SJSA1 (cell line): ENCODE measurements at places on chromosomes 2 and 18. TPM values are rescaled to one million over a fixed set of nuclear protein-coding genes. Genes with fewer than 3 reads are reported as not detected.

NOL4 gene
- not detected in 2 replicates for total RNA-seq

FAM124B gene
- total RNA-seq = not detected in 2 replicates

CRYGB gene
- total RNA-seq = not detected in 2 replicates

STARD6 gene
- 1.2 TPM in 1 of 2 replicates, not detected in the other for total RNA-seq

HOXD12 gene
- 0.13 TPM in 1 of 2 replicates, not detected in the other for total RNA-seq

SLC4A3 gene
- total RNA-seq = 4.0 and 4.1 TPM in 2 replicates

IL37 gene
- total RNA-seq = not detected in 2 replicates

DSG1 gene
- not detected in 2 replicates for total RNA-seq

HSPD1 gene
- 379 and 468 TPM in 2 replicates for total RNA-seq

- H3K4me3 ChIP-seq = no peak overlapping the region
- H3K36me3 ChIP-seq = peaks cover 8% of the 10 kb centered on the region; the same call in 1 of the 2 replicates
- H3K27ac ChIP-seq = no peak overlapping the region
- no peaks in the 10 kb centered on the region for H3K27me3 ChIP-seq
These were observed 3.2 kb upstream of the DDX1 start for GRCh38 chr2:15588329-15588919.

DNA sequence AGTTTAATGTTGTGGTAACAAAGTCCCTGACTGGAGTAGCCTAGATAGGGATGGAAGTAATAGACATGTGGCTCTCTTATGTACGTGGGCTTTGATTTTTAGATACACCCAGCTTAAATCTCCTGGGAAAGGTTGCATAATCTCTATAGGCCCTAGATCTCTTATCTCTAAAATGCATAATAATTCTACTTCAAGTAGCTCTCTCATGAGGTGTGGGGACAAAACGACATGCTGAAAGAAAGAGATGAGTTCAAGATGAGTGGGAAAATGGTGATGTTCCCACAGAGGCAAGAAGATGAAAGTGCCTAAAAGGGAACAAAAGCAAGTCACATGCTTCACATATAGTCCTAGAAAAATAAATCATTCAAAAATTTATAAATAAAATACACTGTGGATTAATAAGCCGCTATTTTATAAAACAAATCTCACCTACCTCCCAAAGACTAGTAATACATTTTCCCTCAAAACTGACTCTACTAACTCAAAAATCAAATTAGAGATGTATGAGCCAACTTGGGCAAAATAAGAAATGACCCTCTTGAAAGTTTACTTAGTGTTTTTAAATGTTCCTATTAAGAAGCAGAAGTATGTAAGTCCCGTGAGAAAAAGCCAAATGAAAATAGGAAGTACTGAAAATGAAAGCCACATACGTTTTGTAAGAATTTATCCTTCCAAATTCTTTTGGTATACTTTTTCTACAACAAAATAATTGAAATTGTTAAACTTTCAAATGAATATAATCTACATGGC, 148.2 kb upstream of the ITGA4 start:
- no peak overlapping the region for H3K27ac ChIP-seq
- no peak for DNase-seq
- H3K36me3 ChIP-seq = no peaks in the 10 kb centered on the region
- no peaks in the 10 kb centered on the region for H3K27me3 ChIP-seq
- H3K4me1 ChIP-seq = peaks cover 20% of the 10 kb centered on the region

DNA sequence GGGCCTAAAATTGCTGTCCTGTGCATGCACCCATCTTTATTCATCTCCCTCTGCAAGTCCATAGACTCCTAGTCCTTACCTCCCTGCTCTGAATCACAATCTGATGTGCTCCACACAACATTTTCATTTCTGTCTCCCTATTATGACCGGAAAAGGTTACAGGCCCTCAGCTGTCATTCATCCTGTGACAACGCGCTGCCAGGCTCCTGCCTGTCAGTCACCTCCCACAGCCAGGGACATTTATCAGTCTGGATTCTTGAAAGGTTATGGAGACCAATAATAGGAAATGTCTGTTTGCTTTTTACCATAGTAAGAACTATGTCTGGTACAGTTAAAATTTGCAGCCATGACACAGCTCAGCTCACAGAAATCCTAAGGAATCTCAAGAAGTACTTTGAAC, 197.1 kb downstream of the RDH14 start:
- no peak overlapping the region for H3K27ac ChIP-seq
- H3K27me3 ChIP-seq = no peaks in the 10 kb centered on the region
- no peaks in the 10 kb centered on the region for H3K36me3 ChIP-seq
- H3K4me3 ChIP-seq = no peak overlapping the region
- peaks cover 10% of the 10 kb centered on the region for H3K4me1 ChIP-seq
- no peak for DNase-seq

DNA sequence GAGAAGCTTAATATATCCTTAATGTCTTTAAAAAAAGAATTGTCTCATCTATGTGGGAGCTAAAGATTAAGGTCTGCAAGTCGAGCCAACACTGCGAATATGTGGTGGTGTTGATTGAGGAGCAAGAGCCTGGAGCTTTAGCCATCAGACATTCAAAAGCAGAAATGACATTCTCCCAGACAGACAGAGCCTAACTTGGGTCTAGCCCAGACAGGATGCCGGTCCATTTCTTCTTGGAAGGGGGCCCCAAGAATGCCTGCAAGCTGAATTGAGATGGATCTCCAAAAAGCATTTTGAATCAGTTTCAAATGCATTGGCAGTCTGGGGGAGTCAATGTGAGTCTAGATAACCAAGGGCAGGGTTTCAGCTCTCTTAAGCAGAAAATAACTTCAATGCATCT, 30.1 kb upstream of the EML4 start:
- no peak overlapping the region for H3K4me3 ChIP-seq
- H3K4me1 ChIP-seq = peaks cover 68% of the 10 kb centered on the region
- DNase-seq = no peak

- H3K4me3 ChIP-seq = no peak overlapping the region
- no peaks in the 10 kb centered on the region for H3K36me3 ChIP-seq
- H3K27me3 ChIP-seq = no peaks in the 10 kb centered on the region
- DNase-seq = no peak
- no peak overlapping the region for H3K27ac ChIP-seq
These were observed 236.3 kb upstream of the ID2 start for GRCh38 chr2:8445580-8445979.

DNA sequence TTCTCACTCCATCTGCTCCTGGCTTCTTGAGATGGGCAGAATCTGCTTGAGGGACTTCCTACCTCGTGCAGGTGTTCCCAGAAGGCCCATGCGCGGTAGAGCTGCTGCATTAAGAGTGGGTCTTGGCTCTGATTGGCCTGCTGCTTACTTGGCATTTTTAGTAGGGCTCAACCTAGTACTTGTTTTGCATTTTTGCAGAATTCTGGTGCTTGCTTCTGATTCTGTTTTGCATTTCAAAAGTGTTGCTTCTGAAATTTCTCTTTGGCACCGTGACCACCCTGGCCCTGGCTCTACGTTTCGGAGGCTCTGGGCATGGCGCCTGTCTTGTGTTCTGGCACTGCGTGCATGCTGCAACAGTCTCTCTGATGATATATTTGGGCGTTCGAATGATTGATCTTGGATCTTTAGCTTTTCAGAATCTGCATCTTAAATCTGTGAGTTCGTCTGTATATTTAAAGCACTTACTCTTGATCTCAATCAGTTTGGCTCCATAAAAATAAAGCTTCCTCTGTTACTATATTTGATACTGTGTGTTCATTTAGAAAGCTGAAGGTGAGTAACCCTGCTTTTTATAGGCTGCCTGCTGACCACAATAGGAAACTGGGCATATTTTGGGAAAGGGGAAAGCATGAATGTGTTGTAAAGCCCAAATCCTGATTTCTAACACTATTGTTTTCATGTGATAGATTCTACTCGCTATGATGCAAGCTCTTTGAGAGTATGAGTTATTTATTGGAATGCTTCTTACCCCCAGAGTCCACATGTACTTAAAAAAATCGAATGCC, 22.2 kb downstream of the EFR3B start:
- no peak for DNase-seq
- no peak overlapping the region for H3K27ac ChIP-seq
- H3K27me3 ChIP-seq = no peaks in the 10 kb centered on the region
- H3K4me3 ChIP-seq = no peak overlapping the region

DNA sequence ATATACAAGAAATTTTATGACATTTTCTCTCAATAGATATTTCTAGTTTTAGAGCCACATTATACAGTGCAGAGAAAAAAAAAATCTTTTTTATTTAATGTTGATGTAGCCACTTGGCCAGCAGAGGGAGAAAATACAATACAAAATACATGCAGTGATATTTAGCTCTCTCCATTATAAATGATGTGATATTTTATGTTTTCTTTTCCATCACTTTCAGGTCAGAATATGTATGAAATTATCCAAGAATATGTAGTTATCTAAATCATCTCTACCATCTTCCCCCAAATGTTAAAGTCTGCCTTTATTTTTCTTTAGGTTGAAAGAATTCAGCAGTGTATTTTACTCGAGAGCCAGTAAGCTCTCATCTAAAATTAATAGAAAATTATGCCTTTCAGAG, 533.6 kb upstream of the FSHR start:
- H3K36me3 ChIP-seq = no peaks in the 10 kb centered on the region
- no peak overlapping the region for H3K27ac ChIP-seq
- H3K4me1 ChIP-seq = no peaks in the 10 kb centered on the region
- H3K27me3 ChIP-seq = no peaks in the 10 kb centered on the region

GRCh38 chr18:58723810-58724602, 52.7 kb downstream of the MALT1 start:
- peaks cover 22% of the 10 kb centered on the region for H3K4me1 ChIP-seq
- 0 out of 2 replicates have a peak, but pooled peaks cover 3% of the 10 kb centered on the region for H3K36me3 ChIP-seq
- no peaks in the 10 kb centered on the region for H3K27me3 ChIP-seq
- no peak overlapping the region for H3K4me3 ChIP-seq
- DNase-seq = no peak

- H3K4me3 ChIP-seq = no peak overlapping the region
- H3K36me3 ChIP-seq = peaks cover 19% of the 10 kb centered on the region
- no peaks in the 10 kb centered on the region for H3K27me3 ChIP-seq
- no peak for DNase-seq
- no peaks in the 10 kb centered on the region; the same call in 1 of the 2 replicates for H3K4me1 ChIP-seq
These were observed 3.0 kb downstream of the ANKRD53 start for GRCh38 chr2:70981421-70981820.

- peaks cover 8% of the 10 kb centered on the region for H3K4me1 ChIP-seq
- H3K36me3 ChIP-seq = no peaks in the 10 kb centered on the region
- H3K4me3 ChIP-seq = no peak overlapping the region
- no peak overlapping the region for H3K27ac ChIP-seq
These were observed 207.7 kb upstream of the COL3A1 start for GRCh38 chr2:188766471-188766856.

GRCh38 chr2:136420346-136420745, 302.4 kb upstream of the CXCR4 start:
- no peak overlapping the region for H3K27ac ChIP-seq
- no peaks in the 10 kb centered on the region for H3K4me1 ChIP-seq
- no peaks in the 10 kb centered on the region; the same call in none of the 2 replicates for H3K27me3 ChIP-seq
- no peak overlapping the region for H3K4me3 ChIP-seq
- H3K36me3 ChIP-seq = no peaks in the 10 kb centered on the region
- DNase-seq = no peak

- DNase-seq = no peak
- H3K4me3 ChIP-seq = no peak overlapping the region
- H3K36me3 ChIP-seq = no peaks in the 10 kb centered on the region
- H3K4me1 ChIP-seq = peaks cover 8% of the 10 kb centered on the region; the same call in 1 of the 2 replicates
These were observed 110.2 kb upstream of the UNC80 start for GRCh38 chr2:209661286-209661894.

DNA sequence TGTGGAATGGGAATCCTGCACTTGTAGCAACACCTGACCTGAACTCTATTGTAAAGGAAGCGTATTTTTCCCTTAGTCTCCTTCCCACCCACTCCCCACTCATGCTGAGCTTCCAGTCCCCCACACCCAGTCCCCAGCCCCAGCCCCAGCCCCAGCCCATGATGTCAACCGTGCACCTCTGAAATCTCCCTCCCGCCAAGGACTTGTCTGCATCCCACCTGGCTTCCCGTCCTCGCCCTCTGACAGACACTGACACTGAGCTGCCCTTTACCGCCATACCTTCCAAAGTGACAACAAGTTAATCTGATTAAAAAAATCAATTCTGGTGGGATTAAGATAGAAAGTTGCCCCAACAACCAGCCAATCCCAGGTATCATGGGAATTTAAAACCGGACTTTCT, 213.6 kb upstream of the CELF4 start:
- no peak overlapping the region for H3K4me3 ChIP-seq
- H3K36me3 ChIP-seq = no peaks in the 10 kb centered on the region
- no peak for DNase-seq
- H3K27me3 ChIP-seq = no peaks in the 10 kb centered on the region
- H3K27ac ChIP-seq = no peak overlapping the region
- no peaks in the 10 kb centered on the region for H3K4me1 ChIP-seq

DNA sequence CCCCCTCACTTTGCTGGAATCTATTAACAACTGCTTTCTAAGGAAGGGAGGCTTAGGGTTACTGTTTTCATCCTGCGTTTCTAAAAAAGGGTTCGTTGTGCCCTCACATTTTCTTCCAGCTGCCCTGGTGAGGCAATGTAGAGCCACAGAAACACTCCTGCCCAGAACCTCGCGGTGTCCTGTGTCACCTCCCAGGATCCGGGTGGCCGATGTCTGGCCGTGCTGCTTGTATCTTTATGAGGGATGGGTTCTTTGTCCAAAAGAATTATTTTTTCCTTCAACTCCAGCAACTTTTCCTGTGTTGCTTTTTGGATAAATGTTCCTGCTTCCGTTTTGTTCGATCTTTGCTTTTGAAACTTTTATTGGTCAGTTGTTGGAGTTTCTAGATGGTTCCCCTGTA, 291.8 kb upstream of the HS6ST1 start:
- H3K27ac ChIP-seq = no peak overlapping the region
- no peaks in the 10 kb centered on the region for H3K36me3 ChIP-seq
- no peaks in the 10 kb centered on the region for H3K4me1 ChIP-seq
- no peak overlapping the region for H3K4me3 ChIP-seq
- DNase-seq = no peak

DNA sequence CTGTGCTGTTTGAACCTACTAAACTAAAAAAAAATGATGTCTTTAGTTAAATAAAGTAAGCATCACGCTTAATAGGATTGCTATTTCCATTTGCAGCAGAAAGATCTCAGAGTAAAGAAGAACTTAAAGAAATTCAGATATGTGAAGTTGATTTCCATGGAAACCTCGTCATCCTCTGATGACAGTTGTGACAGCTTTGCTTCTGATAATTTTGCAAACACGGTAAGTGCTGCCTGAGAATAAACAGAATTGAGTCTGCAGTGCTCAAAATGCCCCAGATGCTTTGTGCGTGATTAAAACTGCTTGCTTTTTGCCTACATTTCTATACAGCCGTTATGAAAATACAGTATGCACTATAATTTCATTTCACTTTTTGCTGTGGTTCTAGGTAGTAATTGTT, 3.9 kb downstream of the CDCA7 start:
- no peak for DNase-seq
- H3K36me3 ChIP-seq = peaks cover 64% of the 10 kb centered on the region
- no peak overlapping the region for H3K4me3 ChIP-seq
- no peaks in the 10 kb centered on the region for H3K27me3 ChIP-seq
- H3K27ac ChIP-seq = no peak overlapping the region

- DNase-seq = no peak
- H3K27ac ChIP-seq = no peak overlapping the region
- no peaks in the 10 kb centered on the region for H3K36me3 ChIP-seq
- no peaks in the 10 kb centered on the region for H3K27me3 ChIP-seq
These were observed 182.6 kb upstream of the CHAC2 start for GRCh38 chr2:53584986-53585385.
